Body of pancreas (tissue), 4 donors: ENCODE measurements at places on chromosomes 3 and 15. TPM values are rescaled to one million over a fixed set of nuclear protein-coding genes. Genes with fewer than 3 reads are reported as not detected.

DNA sequence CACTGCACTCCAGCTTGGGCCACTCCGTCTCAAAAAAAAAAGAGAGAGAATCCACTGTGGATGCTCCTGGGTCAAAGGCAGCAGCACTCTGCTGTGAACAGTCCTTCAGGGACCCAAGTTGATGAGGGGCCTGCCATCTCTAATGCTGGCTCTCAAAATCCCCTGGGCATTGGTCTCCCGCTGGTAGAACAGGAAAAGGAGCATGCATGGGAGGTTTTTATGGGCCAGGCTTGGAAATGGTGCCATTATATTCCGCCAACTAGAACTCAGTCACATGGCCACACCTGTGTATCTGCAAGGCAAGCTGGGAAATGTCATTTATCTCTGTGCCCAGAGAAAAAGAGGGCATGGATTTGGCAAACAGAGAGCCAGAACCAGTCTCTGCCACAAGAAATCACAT is 3.4 kb upstream of the DIS3L start:
- no peak for DNase-seq

Gene HMCES
- 10.1 TPM for total RNA-seq

- DNase-seq = peak; percentile 29
Measured at GRCh38 chr15:63497642-63498467, 6.5 kb upstream of the USP3 start.

- DNase-seq = no peak
Measured at GRCh38 chr15:32869776-32870175, 152.0 kb downstream of the GREM1 start.

GRCh38 chr3:194487289-194488054 is 670 bp upstream of the ATP13A3 start:
- DNase-seq = peak; percentile 38

GRCh38 chr15:31822463-31822862 is 207.9 kb upstream of the CHRNA7 start:
- no peak for DNase-seq

- DNase-seq = no peak
Measured at GRCh38 chr3:4061783-4062360, 241.3 kb upstream of the SETMAR start.

DNA sequence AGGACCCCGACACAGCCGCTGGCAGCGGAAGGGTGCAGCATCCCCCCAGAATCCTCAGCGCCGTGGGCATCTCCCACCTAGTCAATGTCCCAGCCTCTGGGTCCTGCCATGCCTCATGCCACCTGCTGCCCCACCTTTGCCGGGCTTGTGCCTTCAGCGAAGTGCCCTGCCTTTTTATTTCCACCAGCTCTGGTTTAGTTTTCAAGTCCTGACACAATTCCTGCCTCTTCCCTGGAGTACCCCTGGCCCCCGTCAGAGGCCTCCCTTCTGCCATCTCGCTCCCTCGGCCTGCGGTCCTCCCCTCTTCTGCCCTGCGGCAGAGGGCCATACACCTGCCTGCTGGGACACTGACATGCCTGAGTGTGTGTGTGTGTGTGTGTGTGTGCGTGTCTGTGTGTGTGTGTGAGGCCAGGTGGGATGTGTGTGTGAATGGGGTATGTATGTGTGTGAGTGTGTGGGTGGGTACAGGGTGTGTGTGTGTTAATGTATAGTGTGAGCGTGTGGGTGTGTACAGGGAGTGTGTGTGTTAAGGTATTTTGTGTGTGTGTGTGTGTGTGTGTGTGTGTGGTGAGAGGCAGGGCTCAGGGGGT is 129.9 kb downstream of the SMAD6 start:
- DNase-seq = no peak

GRCh38 chr15:98581715-98582114 is 66.6 kb upstream of the IGF1R start:
- DNase-seq = no peak

DNA sequence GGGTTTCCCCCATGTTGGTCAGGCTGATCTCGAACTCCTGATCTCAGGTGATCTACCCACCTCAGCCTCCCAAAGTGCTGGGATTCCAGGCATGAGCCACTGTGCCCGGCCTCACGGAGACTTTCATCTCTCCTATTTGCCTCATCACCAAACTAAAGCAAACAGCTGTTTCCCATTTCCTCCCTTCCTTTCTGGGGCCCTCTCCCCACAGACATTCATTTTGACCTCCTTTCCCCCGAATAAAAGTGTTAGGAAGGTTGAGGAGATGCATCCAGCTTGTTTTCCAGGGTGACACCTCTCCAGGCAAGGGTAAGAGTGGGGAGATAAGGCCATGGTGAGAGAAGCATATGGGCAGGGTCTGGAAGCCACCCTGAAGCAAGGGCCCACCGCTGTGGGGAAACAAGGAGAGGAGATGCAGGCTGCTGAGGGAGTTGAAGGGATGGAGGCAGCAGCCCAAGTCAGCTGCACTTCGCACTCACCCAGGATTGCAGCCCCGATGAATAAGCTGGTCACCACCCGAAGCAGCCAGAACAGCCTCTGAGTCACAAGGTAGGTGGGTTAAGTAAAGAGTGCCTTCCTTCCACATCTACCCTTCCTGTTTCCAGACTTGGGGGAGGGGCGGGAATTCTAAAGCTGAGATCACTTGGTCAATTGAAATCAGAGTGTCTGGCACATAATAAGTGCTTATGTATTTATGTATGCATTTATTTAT is 7.7 kb downstream of the DUOXA2 start:
- no peak for DNase-seq

DNA sequence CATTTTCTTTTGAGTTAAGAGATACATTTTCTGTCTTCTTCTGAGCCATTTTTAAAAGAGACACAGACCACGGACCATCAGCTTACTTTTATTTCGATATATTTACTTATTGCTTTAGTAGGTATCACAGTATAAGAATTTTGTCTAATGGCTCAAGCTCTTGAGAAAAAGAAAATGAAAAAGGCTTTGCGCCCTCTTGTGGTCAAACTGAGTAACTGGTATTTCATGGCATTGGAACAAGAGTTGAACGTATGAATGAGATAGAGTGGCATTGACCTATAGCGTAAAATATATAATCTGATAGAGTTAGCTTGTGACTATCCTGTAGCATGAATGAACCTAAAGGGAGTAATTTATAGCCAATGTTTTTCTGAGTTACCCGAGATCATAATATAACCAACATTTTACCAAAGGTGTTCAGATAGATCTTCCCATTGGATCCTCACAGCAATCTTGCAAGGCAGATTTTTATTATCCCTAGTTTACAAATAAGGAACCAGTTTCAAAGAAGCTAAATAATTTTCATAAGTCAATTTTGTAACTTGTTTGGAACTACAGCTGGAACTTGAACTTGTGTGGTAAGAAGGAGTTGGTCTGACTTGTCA is 154.6 kb downstream of the POLR2M start:
- peak; percentile 39 for DNase-seq

Gene ANKRD34C
- under 0.01 TPM for total RNA-seq

Gene ITIH1
- 4.4 TPM for total RNA-seq

DNA sequence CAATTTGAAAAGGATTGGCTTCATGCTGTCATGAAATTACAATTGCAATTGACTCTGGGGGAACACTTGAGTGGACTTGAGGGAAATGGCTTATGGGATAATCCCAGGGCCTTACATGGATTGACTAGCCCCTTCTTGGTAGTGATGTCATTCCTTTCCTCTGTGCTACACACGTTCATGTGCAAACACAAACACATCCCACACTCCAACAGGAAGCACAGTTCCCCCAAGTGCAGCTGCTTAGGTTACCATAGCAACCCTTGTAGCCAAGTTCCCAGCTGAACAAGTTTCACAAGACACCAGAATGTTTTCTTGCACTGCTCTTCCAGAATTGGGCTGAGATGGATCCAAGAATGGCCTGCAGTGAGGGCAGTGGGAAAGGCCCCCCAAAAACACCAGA is 217.0 kb downstream of the ZNF621 start:
- DNase-seq = peak; percentile 33

GRCh38 chr3:98322101-98322500 is 31.6 kb upstream of the OR5K4 start:
- DNase-seq = no peak

DNA sequence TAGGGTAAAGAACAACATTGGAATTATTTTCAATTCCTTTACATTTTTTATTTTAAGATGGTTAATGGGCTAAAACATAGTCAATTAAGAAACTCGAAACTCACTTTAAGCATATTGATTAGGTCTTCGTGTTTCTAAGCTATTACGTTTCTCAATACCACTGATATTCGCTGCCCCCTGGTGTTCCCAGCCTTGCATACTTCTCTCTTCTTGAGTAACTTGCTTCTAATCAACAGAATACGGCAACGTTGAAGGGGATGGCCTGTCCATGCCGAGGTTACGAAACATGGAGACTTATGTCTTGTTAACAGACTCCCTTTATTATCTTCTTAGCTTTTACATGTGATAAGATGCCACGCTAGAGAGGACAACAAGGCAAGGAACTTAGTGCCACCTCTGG is 43.6 kb downstream of the ROBO1 start:
- DNase-seq = no peak

DNA sequence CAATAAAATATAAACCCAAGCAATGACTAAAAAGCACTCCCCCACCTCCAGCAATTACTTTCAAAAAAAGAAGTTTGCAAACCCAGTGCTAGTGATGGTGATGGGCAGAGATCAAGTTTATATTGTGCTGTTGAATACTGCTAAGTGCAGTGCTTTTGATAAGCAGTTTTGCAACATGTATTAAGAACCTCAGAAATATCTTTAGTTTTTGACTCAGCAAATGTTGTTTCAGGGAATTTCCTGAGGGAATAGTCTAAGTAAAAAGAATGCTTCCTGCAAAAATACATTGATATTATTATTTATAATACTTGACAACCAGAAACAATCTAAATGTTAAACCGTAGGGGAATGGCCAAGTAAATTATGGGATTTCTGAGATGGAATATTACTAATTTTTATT is 69.3 kb downstream of the ADAMTSL3 start:
- no peak for DNase-seq

- DNase-seq = no peak
Measured at GRCh38 chr3:107426223-107426622, 49.0 kb downstream of the CCDC54 start.

DNA sequence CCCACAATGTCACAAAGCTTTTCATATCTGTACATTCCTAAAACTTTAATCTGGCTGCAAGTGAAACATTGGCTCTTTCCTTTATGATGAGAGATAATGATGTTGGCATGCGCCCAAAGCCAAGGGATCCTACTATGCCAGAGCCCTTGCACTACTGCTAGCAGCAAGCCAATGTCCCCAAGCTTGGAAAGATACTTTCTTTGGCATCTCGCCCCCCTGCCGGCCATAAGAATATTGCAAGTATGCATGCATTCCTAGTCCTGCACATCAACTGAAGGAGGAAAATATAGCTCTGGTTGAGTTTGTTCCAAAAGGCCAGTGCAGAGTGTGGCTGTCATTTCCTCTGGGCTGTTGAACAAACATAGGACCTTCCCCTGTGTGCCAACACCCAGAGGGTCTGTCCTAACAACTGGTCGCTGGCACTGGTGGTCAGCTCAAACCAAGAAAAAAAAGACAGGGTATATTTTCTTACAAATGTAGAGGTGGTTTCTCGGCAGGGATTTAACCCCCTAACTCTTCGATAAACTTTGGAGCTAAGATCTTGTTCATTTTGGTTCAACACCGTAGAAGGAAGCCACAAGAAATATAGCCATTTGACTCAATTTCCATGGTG is 120.9 kb upstream of the ZBED2 start:
- peak; percentile 58 for DNase-seq

Gene SLC38A3
- total RNA-seq = 4.6 TPM

Gene GTF2A2
- 10.2 TPM for total RNA-seq

Gene IMPG2
- total RNA-seq = 0.33 TPM

DNA sequence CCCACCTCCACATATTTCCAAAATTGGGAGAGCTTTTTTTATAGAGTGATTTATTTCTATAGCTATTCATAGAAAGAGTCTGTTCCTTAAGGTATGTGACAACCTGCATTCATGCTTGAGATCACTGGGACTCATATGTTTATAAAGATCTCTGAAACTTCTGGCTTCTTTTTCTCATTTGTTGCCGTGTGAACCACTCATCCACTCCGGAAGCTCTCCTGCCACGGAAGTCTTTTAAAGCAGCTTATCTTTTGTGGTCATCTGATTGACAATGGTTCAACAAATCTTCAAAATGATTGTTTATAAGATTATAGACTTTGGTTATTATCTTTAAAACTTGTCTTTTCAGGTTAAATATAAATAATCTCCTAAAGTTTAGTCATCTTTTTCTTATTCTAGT is 260.5 kb downstream of the C3orf38 start:
- DNase-seq = no peak

- DNase-seq = no peak
Measured at GRCh38 chr15:57824186-57824585, 117.7 kb downstream of the POLR2M start.

DNA sequence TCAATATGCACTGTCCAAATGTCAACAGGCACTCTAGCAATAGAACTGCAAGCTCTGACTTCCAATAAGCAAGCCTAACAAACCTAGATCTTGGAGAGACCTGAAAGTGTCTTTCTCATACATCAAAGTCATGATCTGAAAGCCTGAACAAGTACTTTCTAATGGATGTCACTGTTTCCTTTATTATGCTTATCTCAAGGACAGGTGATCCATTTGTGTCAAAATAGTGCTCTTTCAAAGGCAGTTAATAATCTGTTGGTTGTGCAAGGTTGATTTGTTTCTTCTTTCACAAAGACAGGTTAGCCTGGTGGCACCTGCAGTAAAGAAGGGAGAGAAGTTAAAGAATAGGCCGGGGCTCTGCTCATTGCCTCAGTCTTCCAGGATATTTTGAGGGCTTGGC is 146.8 kb downstream of the EPHB1 start:
- no peak for DNase-seq

Gene CCK
- total RNA-seq = not detected

DNA sequence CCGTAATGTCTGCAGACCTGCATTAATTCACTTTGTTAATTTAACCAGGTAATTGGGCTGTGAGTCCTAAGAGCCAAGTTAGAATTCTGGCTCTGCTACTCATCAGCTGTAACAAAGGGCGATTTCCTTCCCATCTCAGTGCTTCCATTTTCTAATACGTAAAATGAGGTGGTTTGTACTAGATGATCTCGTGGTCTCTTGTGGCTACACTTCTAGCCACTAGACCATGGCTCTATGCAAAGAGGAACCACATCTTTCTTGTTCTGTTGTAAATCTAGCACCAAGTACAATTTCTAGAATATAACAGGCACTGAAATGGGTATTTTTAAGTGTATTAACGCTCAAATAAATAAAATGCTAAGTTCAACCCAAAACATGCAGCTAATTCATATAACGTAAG is 174.4 kb upstream of the THBS1 start:
- DNase-seq = no peak

- DNase-seq = no peak
Measured at GRCh38 chr15:35061161-35061824, 23.8 kb downstream of the NANOGP8 start.

GRCh38 chr15:38843736-38844590 is 279.3 kb upstream of the RASGRP1 start:
- no peak for DNase-seq
